ENCODE measurements at places on chromosomes 12 and 14.

DNA sequence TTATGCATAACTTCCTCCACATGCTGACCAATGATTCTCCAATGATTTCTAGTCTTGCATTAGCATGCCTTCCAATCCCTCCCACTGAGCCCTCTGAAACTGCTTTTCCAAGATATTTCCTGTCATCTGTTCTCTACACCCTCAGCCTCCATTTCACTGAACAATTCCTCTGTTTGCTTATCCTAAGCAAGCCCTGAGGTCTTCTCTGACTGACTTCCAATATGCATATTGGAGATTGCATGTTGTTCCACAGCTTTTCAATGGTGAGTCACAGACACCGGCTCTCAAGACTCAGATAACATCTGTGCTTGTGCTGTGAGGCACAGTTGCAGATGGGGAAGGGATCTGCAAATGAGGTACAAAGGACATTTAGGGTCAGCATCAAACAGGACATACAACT lies 141.0 kb downstream of the SLC16A7 start:
- no peak for DNase-seq

- peak; percentile 9 for DNase-seq
Measured at GRCh38 chr12:75378354-75378753, 12.5 kb upstream of the GLIPR1L2 start.

GRCh38 chr14:68268197-68268596 lies 448.6 kb downstream of the RAD51B start:
- DNase-seq = no peak

- peak; percentile 16 for DNase-seq
Measured at GRCh38 chr12:4562034-4562657, at the start of gene DYRK4. TSS of gene DYRK4 (plus strand) at chr12:4562208. CDS start at chr12:4562246, 38 bp downstream.

DNA sequence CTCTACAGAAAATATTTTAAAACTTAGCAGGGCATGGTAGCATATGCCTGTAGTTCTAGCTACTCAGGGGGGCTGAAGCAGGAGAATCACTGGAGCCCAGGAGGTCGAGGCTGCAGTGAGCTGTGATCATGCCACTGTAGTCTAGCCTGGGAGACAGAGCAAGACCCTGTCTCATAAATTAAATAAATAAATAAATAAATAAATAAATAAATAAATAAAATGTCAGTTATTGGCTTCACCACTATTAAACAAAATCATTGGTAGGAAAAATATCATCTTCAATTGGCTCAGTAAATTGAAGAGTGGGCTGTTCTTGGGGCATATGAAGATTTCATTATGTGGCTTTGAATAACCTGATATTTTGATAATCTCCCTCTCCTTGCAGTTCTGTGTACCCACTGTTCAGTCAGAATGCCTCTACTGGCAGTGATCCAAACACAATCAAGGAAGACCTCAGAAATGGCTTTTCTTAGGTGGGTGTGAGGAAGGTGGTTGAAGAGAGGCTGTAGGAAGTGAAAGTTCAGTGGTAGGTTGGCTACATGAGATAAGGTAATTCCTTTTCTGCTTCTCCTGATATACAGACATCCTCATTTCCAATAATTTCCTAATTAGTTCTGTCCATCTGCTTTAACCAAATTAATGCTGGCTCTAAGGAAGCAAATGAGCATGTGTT lies 175.8 kb downstream of the MSRB3 start:
- no peak for DNase-seq

DNA sequence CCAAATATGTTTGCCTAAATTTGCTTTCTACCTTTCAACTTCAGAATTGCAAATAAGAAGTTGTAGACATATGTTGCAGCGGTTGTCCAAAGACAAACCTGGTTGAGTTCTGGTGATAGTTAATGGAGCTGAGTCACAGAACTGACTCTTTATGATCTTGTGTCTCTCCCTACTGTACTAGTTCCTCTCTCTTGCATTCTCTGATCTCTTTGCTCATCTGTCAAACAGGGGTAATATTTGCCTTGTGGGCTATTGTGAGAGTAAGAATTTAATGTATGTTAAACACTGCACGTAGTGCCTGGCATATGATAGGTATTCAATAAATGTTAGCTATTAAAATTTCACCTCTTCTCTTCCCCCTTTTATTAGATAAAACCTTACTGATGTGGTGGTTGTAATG lies 283.5 kb upstream of the RGS6 start:
- DNase-seq = no peak

DNA sequence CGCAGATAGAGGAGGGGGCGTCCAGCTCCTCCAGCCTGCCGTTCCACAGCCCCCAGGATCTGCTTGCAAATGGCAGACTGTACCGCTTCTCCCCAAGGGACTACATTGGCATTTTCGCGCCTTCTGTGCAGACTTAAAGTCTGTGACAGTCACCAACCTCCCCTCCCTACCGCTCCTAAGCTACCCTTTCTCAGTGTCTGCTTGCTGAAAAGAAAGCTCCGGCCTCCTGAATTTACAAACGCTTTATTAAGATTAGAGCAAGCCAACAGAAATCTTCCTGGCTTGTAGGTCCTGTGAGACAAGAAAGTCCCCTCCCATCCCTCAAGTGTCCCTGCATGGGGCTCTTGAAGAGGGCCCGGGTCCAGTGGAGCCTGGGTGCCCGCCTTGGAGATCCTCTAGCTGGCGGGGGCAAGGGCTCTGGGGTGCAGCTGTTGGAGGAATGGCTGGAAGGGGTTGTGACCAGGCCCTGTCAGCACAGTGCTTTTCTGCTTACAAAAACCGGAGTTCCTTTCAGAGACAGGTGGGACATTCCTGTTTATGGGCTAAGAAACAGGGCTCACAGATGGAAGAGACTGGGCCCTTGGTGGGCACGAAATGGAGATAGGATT lies 2.8 kb upstream of the DLK1 start:
- no peak for DNase-seq

GRCh38 chr14:55481769-55482168 lies 41.4 kb upstream of the TBPL2 start:
- DNase-seq = no peak

Measured in retinal pigment epithelial cell (primary cell).